Right renal cortex interstitium (tissue), 3 donors: ENCODE measurements at places on chromosomes 2 and 18.

DNA sequence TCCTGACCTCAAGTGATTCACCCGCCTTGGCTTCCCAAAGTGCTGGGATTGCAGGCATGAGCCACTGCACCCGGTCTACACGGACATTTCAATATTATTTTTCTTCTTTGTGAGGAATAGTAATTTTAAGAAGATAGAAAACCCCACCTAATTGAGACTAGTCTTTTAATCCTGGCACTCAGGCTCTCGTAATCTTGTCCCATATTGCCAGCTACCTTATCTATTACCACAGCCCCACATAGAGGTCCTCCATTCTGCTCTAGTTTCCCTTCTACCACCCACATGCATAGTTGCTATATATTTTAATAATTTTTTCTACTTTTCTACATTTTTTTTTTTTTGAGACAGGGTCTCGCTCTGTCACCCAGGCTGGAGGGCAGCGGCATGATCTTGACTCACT lies 9.5 kb upstream of the USP14 start:
- no peak for DNase-seq

DNA sequence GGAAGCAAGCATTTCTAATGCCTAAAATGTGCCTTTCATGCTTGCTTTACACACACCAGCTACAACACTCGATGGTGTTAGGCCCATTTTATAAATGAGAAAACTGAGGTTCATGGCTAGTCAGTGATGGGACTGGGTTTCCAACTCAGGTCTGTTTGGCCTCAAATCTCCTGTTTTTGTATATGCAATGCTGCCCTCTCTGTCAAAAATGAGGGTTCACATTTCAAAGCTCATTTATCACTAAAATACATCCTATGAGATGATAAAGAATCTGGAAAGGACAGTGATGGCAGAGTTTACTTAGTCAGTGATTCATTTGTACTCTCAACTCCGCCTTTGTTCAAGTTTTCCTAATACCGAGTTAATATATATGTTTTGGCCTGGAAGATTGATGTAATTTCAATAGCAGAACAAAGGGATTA lies 92.3 kb downstream of the KCTD1 start:
- no peak for DNase-seq

DNA sequence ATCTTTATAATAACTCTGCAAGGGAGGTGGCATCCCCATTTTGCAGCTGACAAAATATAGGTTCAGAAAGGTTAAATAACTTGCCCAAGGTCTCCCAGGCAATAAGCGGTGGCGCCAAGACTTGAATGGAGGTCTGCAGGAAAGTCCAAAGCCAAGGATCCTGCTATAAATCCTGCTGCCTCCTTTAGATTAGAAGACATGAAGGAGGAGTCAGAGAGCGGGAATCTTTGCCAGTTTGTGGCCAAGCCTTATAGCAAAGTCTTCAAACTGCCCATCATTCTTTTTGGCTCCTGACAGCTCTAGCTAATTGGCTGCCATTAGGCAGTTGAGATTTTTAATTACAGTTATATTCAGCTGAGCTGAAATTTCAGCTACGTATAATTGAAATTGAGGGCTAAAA lies 114.3 kb downstream of the C1D start:
- DNase-seq = no peak

DNA sequence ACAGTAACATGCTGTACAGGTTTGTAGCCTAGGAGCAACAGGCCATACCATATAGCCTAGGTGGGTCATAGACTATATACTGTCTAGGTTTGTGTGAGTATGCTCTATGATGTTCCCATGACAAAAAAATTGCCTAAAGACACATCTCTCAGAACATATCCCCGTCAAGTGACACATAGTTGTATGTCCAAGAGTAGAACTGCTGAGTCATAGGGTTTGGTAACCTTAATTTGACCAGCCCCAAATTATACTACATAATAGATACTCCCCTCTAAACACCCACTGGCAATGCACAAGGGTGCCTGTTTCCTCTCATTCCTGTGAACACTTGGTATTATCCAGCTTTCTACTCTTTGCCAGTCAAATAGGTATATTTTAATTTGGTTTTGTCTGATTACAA lies 161.6 kb downstream of the LCLAT1 start:
- no peak for DNase-seq

DNA sequence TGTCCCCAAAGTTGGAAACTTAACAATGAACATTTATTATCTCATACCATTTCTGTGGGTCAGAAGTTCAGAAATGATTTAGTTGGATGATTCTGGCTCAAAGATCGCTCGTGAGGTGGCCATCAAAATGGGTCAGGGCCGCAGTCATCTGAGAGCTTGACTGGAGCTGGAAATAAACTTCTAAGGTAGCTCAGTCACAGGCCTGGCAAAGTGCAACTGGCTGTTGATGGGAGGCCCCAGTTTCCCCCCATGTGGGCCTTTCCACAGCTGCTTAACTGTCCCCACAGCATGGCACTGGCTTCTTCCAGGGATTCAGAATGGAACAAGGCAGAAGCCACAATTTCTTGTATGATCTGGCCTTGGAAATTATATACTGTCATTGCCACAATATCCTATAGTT lies 200.1 kb upstream of the RAB12 start:
- DNase-seq = no peak

DNA sequence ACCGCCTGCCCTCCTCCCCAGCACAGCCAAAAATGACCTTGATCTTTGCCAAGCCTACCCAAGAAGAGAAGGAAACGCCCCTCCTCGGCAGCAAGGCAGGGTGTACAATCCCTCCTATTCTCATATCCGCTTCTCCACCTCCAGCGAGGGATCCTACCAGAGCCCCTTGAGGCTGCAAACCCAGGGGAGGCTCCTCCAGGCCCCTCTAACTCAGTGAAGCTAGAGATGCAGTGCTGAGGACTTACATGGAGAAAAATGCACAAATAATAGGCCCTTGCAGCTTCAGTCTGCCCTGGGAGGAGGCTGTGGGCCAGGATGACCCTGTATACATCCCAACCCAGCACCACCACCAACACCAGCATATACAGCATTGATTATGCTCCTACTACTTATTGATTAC lies 46.9 kb upstream of the POMC start:
- no peak for DNase-seq

GRCh38 chr2:74221091-74221490 lies 22.7 kb downstream of the MTHFD2 start:
- DNase-seq = no peak

GRCh38 chr2:32135409-32135808 lies 30.3 kb upstream of the SLC30A6 start:
- DNase-seq = no peak

- DNase-seq = no peak
Observed at GRCh38 chr2:225824748-225825449, 425.4 kb downstream of the NYAP2 start.

DNA sequence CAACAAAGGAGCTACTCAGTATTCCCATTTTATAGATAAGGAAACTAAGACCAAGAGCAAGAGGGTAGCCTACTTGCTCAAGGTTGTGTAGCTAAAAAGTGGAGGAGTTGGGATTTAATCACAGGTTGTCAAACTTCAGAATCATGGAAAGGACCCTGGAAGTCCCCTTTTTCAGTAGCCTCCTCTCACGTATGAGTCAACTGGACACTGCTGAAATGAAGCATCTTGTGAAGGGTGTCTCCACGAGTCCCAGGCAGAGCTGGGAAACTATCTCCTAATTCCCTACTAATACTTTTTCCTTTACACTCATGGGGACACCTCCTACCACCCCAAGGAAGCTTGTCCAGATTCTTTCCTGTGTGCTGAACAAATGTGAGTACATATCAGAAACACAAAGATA lies 155.8 kb downstream of the RHBDD1 start:
- no peak for DNase-seq

DNA sequence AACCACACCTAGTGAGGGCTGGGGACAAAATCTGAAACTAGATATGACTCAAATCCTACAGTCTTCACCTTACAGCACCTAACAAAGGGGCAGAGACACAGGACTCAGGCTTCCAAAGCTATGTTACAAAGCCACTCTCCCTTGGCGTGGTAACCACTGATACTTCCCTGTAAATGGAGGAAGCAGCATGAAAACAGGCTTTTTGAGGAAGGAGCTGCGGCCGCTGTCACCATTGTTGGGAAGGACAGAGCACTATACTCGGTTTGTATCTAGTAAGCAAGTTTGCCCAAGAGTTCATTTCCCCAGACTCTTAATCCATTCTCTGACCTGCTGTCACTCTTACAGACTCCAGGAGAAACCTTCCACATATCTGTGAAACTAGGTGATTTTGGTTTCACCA lies 60.3 kb downstream of the LONRF2 start:
- no peak for DNase-seq

DNA sequence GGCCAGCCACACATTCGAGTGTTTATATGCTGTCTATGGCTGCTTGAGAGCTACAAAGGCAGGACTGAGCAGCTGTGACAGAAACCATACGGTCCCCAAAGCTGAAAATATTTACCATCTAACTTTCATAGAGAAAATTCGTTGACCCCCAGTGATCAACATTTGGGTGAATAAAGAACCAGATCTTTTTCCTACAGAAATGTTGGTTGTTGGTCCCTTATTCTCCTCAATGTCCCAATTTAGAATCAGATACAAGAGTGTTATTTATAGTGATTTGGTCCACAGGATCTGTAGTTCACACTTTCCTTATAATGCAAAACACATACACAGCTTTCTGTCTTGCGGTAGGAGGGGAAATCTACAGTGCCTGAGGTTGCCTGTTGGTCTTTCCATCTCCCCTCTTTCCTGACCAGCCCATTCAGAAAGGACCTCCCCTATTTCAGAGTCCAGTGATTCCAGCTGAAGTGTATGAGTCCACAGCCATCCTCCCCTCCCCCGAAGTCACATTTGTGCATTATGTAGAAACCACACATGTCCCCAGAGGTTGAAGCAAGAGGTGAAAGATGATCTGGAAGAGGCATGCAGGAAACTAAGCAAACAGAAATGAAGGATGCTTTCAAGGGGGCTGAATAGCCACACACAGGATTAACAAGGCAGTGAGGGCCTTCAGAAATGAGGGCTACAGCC lies 61.9 kb downstream of the SPRED2 start:
- no peak for DNase-seq

GRCh38 chr2:151071382-151071781 lies 190.3 kb downstream of the RBM43 start:
- no peak for DNase-seq

GRCh38 chr2:224931956-224932355 lies 110.3 kb downstream of the DOCK10 start:
- no peak for DNase-seq

- DNase-seq = no peak
Observed at GRCh38 chr2:217711188-217711587, 291.6 kb downstream of the TNS1 start.

DNA sequence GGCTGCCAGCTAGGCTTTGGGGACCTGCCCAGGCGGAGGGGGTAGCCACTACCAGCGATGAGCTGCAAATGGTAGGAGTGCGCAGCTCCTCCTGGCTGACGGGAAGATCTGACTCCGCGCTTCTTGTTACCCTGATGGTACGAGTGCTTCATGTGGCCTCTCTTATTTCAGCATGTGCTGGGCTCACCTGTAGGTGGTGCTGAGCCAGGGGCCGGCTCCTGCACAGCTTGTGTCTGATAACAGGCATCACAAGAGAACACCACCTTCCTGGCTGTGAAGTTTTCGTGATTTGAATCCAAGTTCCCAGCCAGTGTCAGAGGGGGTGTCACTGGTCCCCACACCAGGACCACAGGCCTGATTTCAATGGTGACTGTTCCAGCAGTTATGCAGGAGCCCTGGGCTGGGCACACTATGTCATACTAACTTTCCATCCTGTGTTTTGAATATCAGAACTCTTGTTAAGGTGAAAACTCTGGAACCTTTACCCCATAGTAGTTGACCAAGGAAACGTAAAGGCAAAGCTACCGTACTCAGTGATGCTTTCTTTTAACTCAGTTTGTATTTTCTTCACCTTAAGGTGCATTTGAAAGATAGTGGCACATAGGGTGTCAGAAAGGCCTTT lies 28.0 kb downstream of the APCDD1 start:
- DNase-seq = no peak

DNA sequence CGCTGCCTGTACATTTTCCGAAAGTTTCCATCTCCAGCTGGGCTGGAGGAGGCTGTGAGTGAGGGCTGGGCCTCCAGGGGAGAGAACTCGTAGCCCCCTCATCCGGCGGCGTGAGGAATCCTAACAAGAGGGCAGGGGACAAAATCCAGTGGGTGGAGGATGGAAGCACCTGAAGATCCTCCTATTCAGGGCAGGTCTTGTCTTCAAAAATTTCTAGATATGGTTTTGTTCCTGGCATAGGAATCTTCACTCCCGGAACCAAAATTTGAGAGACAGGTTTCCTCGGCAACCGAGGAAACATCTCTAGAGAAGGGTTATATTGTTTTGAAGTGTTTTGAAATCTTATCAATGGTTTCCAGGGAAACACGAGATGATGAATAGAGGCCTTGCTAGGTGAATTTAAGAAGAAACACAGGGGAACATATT lies 136.7 kb downstream of the SH3BP4 start:
- no peak for DNase-seq

- no peak for DNase-seq
Observed at GRCh38 chr2:191878548-191879279, 31.8 kb upstream of the CAVIN2 start.

- no peak for DNase-seq
Observed at GRCh38 chr18:77113361-77114151, 19.0 kb downstream of the MBP start.

DNA sequence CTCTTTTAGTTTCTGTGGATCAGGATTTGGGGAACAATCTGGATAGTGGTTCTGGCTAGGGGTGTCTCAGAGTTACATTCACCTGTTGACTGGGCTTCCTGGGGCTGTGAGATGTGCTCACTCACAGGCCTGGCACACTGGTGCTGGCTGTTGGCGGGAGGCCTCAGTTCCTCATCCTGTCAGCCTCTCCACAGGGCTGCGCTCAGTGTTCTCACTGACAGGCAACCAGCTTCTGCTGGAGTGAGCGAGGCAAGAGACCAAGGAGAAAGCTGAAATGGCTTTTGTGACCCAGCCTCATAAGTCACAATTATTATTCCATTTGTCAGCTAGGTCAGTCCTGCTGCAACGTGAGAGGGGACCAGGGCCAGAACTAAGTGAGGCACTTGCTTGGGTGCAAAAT lies 180.6 kb upstream of the GLI2 start:
- DNase-seq = no peak

DNA sequence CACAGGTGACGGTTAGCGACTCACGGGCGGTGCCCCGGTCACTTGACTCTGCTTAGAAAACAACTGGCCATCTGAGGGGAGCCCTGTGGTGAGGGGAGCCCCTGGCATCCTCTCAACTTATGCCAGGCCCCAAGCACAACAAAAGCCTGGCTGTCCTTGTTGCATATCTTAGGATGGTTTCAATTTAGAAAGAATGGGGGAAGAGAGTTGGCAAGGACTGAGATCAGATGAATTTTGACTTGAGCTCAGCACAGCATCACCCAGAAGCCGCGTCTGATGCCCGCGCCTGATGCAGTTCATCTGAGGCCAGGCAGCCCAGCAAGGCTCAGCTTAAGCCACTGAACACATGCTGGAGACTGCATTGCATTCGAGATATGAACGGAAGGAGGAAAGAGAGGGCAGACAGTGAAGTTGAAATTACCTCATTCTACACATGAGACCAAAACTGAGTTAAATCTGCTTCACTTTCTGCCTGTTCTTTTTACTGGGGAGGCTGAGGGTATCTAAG lies 36.8 kb downstream of the MYT1L start:
- DNase-seq = no peak
